ENCODE measurements at places on chromosomes 16 and 17.

DNA sequence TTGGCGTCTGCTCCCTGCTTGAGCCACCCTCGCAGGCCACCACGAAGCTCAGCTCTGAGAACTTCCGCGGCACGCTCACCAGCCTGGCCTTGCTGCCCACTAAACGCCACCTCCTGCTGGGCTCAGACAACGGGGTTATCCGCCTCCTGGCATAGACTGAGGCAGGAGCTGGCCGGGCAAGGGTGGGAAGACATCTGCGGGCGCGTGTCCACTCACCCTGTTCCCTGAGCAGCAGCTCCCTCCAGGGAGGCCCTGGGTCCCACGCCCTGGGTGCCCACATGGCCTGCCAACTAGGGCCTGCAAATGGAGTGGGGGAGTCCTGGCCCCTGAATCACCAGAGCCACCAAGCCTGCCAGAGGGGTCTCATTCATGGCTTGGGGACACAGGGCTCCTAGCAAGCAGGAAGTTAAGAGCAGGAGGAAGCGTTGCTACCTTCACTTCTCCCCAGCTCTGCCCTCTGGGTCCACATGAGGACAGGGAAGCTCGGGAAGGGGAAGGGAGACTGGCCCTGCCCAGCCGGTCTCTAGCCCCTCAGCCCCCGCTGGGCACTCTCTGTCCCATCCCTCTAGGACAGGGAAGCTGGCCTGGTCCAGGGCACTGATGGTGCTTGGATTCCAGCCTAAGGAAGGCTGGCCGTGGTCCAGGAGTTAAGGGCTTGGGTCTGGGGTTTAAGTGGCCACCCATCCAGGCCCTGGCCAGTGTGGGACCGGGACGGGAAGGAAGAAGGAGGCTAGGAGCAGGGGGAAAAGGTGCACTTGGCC, 5.0 kb upstream of the SERPINF2 start:
- no peak for DNase-seq

DNA sequence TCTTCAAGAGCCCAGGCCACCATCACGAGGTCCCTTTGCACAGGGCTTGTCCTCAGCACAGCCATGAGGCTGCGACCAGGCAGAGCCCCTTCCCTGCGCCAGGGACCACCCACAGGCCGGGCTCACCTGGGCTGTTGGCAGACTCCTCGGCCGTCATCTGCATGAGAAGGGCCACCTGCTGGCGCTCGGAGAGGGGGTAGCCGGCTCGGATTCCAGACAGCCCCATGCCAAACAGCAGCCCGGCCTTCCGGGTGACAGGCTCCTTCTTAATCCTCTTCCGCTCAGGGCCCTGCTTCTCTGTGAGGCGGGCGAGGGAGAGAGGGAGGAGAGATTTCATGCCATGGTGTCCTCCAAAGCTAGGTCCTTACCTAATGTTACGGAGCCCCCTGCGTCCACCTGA, 73.4 kb downstream of the ZNF778 start:
- DNase-seq = peak; percentile 63

GRCh38 chr16:22328081-22328725, 31.0 kb downstream of the POLR3E start:
- DNase-seq = no peak

DNA sequence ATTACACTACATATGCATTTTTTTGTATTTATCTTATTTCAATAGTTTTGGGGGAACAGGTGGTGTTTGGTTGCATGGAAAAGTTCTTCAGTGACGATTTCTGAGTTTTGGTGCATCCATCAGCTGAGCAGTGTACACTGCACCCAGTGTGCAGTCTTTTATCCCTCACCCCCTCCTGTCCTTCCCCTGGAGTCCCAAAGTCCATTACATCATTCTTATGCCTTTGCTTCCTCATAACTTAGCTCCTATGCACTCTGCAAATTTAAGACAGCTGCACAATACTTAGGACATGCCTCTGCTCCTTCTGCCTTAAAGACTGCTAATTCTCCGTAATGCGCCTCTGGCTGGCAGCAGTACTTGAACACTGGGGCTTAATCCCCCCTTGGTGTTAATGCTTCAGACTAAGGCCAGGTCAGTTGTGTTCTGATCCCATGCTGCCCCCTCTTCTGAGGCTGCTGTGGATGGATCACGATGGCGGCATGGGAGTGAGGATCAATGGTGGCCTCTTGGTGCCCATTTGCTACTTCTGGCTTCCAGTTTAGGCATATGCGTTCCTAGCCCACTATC, 146.2 kb downstream of the PARN start:
- DNase-seq = no peak

DNA sequence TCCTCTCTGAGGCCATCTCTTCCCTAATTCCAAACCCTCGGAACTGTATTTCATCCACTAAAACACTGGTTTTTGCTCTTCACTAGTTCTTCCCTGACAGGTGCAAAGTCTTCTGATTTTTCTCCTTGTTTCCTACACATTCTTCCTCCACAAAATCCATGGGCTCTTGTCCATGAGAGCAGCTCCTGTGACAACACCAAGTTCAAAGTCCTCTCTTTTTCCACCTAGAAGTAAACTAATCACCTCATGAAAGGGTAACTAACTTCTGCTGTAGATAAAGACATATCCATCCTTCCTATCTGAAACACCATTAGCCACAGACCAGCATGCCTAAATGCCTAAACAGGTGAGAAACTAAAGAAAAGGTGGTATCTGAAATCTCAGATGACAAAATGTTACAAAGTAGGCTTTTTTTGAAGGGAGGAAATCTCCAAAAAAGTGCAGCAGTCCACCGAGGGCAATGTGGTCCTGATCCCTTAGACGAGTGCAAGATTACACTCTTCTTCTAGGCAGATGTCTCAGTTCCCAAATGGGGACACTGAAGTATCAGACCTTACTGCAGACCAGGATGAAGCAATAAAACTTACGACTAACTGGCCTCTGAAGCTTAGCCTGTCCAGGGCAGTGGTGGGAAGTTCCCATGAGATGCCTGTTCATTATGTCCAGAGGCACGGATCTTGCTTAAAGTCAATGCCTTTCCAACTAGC, 2.8 kb downstream of the PIP4K2B start:
- no peak for DNase-seq

GRCh38 chr16:73546341-73546845, 498.5 kb upstream of the ZFHX3 start:
- no peak for DNase-seq

- DNase-seq = no peak
These were observed 22.1 kb downstream of the CYB561 start for GRCh38 chr17:63423963-63424362.

DNA sequence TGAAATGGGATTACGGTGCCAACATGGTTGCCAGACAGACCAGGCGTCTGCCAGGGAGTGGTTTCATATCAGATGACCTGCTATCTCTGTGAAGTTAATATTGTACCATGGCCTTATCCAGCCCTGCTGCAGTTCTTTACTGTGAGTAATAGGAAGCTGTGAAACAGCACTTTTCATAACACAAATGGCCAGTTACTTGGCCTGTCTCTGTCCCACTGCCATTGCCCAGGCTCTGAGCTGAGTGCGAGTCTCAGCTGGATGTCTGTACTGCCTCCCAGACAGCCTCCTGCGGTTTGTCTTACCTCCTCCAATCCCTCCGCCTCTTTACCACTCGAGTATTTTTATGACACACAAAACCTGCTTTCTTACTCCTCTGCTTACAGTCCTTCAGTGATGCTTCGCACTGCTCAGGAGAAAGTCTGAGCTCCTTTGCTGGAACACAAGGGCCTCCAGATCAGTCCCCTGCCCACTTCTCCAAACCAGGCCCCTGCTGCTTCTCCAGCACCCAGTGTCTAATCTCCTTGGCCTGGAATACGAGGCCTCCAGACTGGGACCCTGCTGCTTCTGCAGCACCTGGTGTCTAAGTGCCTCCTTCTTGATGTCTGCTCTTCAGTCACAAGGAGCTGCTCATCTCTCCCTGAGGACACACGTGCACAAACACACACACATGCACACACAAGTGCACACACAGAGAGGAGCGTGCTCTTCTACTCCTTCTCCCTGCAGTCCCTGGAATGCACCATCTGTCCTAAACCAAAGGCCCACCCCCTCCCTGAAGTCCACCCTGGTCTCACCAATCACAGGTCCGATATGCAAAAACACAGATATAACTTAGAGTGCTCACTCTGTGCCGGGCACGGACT, 17.1 kb upstream of the RHOT1 start:
- DNase-seq = no peak

GRCh38 chr16:88561485-88562359, 8.5 kb upstream of the ZC3H18 start:
- peak; percentile 66 for DNase-seq

DNA sequence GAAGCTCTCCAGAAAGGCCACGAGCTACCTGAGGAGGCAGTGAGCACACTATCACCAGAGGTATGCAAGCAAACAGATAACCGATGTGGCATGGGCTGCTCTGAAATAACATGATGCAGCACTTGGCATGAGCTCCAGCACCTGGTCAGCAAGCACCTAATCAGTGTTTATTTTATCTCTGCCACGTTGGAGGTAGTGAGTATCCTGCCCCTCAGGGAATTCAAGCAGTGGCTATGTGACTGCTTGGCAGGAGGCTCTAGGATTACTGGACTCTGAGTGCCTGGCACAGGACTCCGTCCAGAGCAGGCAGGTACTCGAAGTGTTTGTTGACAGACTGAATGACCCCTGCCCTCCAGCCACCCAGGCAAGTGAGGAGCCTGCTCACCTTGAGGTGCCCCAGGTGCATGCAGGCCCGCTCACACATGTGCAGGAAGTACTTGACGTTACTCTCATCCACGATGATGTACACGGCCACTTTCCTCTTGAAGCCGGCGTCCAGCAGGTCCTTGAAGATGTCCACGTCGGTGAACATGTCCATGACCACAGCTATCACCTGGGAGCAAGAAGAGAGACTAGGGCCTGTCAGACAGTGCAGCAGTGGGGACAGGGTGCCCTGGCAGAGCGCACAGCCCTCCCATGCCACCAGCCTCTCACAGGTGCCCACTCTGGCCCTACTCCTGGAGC, 16.6 kb downstream of the FAM83G start:
- DNase-seq = no peak

GRCh38 chr16:84082835-84083569, 33.7 kb downstream of the MBTPS1 start:
- no peak for DNase-seq

- peak; percentile 15 for DNase-seq
These were observed 75.0 kb downstream of the USP22 start for GRCh38 chr17:20967776-20968175.

DNA sequence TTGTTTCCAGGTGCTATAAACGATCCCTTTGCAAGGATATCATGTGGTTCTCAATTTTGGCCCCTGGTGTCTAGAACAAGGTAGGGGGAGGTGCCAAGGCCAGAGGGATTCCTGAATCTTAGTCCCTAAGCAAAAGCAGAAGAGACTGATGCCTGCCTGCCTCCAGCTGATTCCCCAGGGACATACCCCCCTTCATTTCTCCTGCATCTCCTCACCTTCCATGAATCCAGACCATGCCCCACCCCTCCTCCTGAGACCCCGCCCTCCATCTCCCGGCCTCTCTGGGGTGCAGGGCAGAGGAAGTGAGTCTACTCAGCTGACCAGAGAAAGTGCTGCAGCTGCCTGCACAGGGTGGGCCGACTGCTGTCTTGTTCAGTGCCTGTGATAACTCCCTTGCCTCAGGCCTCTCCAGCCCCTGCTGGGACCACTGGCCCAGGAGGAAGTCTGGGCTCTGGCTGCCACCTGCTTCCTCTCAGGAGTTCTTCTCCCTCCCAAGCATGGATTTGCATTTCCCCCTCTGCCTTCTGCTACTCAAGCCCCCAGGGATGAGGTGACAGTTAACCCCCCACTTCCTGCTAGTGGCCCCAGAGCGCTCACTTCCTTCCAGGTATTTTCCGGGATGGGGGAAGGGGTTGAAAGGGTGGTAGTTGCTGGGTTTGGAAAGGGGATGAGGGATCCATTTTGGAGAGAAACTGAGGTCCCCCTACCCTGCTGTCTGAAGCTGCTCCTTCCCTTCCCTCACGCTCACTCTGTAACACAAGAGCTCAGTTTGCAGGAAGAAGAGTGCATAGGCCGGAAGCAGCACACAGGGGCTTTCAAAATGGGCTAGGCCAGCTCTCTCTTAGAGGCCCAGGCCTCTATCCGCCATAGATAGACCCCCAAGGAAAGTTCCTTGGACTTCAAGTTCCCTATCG, 10.5 kb upstream of the TSPOAP1 start:
- peak; percentile 81 for DNase-seq

DNA sequence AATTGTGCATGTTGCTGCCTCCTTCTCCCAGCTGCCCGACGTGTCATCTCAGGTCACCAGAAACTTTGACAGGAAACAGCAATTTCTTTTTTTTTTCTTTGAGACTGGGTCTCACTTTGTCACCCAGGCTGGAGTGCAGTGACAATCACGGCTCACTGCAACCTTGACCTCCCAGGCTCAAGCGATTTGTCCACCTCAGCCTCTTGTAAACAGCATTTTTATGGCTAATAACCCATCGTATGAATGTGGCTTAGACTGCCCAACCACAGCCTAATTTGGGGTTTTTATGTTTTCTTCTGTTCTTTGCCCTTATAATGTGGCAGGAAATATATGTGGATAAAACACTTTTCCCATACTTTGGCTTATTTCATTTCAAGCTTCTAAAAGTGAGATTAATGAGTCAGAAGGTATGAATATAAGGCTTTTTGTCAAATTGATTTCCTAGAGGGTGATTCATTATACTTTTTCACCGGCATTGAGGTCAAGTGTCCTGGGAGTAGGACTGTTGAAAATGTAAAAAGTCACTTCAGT, 31.0 kb upstream of the SLC5A10 start:
- DNase-seq = no peak

DNA sequence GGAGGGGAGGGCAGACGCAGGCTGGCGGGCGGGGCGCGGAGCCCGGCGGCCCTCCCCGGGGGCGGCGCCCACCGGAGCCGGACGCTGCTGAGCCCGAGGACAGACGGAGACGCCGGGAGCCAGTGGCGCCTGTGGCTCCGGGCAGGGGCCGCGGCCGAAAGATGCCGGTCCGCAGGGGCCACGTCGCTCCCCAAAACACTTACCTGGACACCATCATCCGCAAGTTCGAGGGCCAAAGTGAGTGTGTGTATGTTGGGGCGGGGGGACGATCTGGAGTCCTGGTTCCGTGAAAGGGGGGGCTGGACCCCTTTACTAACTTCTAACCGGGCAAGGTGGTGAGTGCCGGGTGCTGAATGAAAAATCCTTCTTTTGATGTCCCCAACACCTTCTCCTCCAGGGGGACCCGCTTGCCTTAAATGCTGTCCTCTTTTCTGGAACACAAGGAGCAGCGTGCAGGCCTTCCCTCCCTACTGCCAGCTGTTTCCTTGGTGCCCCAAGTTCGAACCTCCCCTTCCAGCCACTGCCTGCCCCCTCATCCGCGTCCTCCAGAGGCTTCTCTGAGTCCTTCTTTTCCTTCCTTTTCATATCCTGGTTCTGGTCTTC, at the start of gene KCNH6:
Gene KCNH6 (plus strand): TSS at position 106 of the 603 bp plus-strand sequence. CDS start 56 bp downstream, at position 162.
- no peak for DNase-seq

DNA sequence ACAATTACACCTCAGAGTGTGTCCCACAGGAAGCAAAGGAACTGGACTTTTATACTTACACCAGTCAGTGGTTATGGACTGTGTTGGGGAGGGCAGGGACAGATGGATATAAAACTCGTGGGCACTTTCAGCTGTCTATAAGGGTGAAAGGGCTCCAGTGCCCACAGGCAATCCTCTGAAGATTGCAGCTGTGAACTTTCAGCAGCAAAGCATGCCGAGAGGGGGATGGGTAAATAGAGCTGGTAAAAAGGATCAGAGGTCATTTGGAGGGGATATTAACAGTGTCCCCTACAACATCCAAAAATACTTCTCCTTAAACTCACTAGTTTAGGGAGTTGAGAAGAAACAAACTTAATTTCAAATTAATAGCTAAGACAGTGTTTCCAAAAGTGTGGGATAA, 13.3 kb upstream of the RFWD3 start:
- no peak for DNase-seq

- no peak for DNase-seq
These were observed 65.9 kb upstream of the AMZ2 start for GRCh38 chr17:68182011-68182306.

GRCh38 chr17:69325518-69326376, 1.2 kb downstream of the ABCA5 start:
- peak; percentile 44 for DNase-seq

GRCh38 chr16:31371619-31372484, 16.9 kb downstream of the ITGAX start:
- peak; percentile 39 for DNase-seq
